EL (cell line): ENCODE measurements at places on chromosomes 12 and 14.

GRCh38 chr12:125145196-125145595, 80.0 kb downstream of the AACS start:
- DNase-seq, result no peak

DNA sequence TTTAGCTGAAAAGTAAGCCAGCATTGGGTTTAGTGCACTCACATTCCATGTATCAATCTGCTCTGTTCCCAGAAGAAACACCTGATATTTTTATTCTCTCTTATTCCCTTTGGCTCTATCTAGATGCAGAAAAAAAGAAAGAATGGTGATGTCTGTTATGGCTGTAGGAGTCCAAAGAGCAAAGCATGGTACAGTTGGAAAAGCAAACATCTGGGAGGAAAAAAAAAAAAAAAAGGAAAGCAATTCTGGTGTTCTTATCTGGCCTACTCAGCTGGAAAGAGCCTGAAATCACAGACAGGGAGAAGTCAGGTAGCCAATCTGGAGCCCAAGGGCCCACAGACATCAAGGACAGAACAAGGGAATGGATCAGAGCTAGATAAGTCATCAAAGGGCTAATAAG, 293.9 kb downstream of the DUSP6 start:
- DNase-seq, result no peak

- no peak for DNase-seq
These were observed 98.8 kb downstream of the OSBPL8 start for GRCh38 chr12:76460807-76461206.

- DNase-seq, result no peak
These were observed 26.1 kb downstream of the NCOR2 start for GRCh38 chr12:124541322-124541721.

DNA sequence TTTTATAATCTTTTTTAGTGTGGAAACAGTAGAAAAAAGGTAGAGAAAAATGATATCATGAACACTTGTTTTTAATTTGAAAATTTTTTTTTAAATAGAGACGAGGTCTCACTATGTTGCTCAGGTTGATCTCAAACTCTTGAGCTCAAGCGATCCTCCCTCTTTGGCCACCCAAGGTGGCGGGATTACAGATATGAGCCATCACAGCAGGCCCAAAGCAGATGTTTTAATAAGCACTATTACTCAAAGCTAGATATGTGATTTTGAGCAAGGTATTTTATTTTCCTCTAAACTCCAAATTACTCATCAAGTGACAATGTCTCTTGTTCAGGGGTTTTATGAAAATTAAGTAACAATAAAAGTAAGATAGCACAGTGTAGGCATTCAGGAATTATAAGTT, 10.7 kb upstream of the WDR89 start:
- no peak for DNase-seq

DNA sequence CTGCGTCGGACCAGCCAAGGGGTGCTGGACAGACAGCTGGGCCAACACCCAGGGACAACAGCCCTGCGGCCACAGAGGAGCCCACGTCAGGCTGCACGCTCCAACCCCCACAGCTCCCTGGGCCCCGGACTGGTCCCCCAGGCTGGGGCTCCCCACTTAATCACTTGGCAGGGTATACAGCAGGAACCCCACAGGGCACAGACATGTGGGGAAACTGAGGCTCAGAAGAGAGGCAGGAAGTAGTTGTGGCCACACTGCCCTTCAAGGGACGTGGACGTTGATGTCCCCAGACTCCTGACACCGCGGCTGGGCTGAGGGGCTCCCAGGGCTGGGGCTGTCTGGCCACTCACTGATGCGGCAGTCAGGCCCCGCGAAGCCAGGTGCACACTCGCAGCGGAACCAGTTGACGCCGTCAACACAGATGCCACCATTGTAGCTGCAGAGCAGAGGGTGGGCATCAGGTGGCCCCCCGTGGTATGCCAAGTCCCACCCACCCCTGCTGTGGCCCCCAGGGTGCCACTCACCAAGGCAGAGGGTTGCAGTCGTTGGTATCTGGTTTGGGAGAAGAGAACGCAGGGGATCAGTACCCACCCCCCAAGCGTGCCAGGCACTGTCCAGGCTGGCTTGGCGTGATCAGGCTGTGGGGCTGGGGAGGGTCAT, 21.5 kb downstream of the JAG2 start:
- DNase-seq, result no peak

- peak; percentile 16 for DNase-seq
These were observed 18.9 kb downstream of the LLPH start for GRCh38 chr12:66111605-66112004.

DNA sequence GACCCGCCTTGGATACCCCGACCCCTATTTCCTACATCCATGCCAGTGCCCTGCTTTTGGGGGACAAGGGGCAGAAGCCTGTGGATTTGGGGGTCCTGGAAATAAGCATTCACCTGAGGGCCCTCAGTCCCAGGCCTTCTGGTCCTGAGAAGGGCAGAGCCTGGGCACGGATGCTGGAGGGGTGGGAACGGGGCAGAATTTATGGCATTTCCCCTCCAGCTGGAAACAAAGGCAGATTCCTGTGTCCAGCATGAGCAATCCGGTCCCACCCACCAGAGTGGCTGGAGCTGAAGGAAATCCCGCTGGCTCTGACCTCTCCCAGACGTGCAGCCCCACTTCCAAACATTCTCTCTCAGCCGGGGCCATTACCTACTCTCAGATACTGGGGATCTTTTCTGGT, 9.3 kb downstream of the ANKRD33 start:
- no peak for DNase-seq

DNA sequence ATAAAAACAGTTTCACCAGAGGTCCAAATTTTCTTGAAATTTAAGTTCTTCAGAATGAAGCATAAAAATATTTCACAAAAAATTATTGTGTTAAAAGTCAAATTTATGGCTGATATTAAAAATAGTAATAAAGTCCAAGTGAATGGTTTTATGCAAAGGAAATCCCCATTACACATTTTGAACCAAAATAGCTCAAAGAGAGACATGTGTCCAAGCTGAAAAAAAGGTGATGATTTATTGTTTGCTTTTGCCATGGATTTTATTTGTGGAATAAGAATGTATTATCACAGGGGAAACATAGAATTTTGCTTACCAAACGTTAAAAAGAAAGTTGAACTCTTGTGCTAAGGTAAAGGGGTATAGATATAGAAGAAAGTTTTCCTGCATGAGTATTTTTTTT, 4.6 kb downstream of the FOXG1 start:
- DNase-seq, result no peak

DNA sequence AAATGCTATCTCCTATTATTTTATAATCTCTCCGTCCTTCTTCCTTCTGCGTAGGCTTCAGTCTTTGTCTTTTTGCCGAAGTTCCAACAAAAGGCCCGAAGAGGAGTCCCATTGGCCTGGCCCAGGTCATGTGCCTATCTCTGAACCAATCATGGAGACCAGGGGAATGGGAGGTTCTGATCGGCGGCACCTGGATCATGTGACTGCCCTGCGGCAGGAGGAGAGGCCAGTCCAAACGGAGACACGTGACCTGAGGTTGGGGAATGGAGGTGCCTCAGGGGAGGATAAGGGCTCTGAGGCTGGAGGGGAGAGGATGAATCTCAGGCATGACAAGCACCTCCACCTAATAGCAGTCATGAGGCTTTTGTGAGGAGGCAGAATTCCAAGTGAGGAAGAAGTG, 86.0 kb downstream of the AACS start:
- no peak for DNase-seq

GRCh38 chr12:79658221-79658620, 32.5 kb downstream of the PAWR start:
- peak; percentile 48 for DNase-seq

DNA sequence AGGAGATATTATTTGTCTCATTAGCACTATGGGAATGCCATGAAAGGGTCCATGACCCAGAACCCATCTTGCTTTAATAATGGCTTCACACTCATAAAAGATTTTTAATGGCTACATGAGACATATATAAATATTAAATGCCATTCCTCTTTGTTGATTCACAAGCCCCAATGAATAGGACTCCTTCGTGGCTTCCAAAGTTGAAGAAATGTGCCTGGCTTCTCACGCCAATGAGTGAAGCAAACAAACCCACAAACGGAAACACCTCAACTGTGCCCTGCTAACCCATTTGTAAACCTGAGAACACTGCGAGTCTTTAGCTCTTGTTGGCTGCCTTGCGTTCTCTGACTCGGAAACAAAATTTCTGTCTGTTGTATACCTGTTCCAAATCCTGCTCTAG, 381.7 kb upstream of the DDHD1 start:
- peak; percentile 60 for DNase-seq

DNA sequence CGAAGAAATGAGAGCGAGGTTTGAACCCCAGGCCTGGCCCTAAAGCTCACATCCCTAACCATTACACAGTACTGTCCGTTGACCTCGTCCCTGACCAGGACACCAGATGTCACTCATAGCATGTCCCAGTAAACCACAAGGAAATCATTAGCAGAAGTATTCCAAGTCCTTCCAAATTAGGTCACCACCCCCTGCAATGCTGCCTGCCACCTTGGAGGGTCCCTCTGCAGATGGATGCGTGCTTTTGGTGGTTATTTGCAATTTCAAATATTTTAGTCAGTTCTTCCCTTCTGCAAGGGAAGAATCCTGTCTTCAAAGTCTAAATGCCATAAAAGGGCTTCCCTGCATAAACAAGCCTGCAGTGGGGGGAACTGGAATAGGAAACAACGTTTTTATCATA, 71.3 kb downstream of the CLMN start:
- DNase-seq, result peak; percentile 23

DNA sequence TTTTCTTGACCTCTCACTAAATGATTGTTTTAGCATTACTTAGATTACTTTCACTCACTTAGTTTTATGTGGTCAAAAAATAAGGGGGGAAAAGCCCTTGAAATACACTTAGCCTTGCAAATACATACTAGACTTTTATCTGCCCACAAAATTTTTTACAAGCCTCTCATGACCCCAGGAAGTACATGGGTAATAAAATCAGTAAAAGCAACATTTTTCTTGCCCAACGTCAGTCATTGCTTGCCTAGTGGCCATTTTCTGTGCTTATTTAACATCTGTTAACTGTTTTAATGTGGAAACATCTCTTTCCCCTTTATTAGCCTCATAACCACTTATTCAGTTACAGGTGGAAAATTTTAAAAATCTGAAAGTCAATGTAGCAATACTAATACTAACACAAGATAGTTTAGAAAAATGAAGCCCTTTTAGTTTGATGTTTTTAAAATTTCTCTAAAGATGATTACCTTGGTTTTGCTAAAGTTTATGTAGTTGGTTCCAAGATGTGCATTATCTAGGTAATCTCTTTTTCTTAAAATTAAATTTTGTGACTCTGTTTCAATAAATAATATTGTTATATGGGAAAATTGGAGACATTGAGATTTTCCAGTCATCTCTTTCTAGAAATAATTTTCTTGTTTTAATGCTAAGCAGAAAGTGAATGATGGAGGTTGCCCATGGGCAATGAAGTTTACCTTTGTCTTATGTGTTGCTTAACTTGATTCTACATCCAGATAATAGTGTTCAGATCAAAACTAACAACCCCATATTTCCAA, 175.5 kb downstream of the TMTC2 start:
- peak; percentile 38 for DNase-seq

GRCh38 chr14:42391146-42391834, 784.6 kb downstream of the LRFN5 start:
- no peak for DNase-seq

DNA sequence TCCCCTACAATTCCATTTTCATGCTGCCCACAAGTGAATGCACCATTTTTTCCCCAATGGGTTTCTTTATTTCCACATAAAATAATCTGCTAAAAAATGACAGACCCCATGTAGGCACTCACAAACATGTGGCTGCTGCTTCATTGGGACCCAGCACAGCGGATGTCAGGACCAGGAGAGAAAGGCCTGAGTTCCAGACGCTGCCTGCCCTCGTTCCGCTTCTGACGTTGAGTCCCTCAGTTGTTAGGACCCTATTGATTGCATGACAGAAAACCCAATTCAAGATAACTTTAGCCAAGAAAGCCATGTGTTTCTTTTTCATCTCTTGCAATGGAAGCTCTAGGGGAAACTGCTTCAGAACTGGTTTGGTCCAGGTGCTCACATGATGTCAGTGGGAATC, 34.6 kb downstream of the ADGRD1 start:
- DNase-seq, result no peak

DNA sequence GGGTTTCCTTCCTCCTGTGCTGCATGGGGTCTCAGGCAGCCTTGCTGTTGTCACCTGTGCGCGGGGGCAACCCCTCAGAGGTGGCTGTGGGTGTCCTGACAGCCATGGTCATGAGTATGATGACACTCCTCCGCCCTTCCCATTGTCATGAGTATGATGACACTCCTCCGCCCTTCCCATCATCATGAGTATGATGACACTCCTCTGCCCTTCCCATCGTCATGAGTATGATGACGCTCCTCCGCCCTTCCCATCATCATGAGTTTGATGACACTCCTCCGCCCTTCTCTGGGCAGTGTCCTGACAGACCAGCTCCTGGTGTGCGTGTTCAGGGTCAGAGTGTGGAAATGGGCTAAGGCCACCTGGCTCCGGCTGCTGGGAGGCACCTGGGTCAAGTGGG, 40.0 kb downstream of the FBRSL1 start:
- no peak for DNase-seq

GRCh38 chr14:53638966-53639365, 317.7 kb downstream of the BMP4 start:
- DNase-seq, result peak; percentile 61

GRCh38 chr12:51773145-51773869, 75.2 kb downstream of the FIGNL2 start:
- DNase-seq, result peak; percentile 90

GRCh38 chr12:22981711-22982110, 356.7 kb downstream of the ETNK1 start:
- DNase-seq, result peak; percentile 15

DNA sequence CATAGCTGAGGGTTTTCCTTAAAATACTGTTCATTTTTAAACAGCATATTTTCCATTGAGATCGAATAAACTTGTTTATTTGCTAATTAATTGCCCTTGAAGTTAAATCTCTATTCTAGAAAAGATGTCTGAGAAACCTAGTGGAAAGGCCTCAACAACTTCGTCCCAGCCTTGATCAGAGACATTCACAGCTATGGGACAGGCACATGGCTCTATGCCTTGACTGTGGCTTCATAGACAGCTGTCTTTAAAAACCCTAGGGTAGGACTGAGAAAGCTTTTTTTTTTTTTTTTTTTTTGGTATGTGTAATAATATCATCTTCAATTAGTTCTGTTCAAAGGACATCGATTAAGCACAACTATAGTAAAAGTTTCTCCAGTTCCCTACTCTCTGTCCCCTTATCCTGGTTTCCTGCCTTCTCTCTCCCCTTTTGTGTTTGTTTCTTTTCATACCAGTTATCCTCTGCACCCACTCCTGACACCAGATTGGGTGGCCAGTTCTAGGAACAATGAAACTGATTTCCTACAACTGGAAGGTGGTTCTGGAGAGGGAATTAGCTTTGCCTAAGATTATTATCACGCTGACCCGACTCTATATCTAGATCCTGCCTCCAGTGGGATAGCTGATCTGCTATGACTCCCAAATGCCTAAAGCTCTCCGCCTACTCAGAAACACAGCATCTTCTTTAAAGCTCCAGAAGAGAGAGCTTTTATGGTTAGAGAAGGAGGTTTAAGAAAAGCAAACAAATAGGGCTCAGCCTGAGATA, 20.3 kb downstream of the SOCS2 start:
- DNase-seq, result no peak
